SHP77 (cell line): ENCODE measurements at places on chromosomes 4 and X.

DNA sequence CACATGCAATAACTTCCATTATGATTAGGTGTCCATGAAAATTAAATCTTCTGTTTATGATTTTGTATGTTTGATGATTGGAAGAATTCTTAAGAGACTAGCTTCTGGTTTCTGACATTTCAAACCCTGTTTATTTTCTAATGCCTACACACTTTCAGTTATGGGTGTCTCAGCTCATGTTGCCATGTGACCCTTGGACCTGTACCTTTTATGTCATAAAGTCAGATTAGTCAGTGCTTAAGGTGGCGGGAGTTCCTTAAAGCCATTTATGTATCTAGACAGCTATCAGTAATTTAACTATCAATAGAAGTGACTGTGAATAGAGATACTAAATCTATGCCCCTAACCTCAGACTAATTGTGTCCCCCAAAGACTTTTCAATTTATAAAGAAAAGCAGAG, 155.6 kb downstream of the GBA3 start:
- no peak for DNase-seq

DNA sequence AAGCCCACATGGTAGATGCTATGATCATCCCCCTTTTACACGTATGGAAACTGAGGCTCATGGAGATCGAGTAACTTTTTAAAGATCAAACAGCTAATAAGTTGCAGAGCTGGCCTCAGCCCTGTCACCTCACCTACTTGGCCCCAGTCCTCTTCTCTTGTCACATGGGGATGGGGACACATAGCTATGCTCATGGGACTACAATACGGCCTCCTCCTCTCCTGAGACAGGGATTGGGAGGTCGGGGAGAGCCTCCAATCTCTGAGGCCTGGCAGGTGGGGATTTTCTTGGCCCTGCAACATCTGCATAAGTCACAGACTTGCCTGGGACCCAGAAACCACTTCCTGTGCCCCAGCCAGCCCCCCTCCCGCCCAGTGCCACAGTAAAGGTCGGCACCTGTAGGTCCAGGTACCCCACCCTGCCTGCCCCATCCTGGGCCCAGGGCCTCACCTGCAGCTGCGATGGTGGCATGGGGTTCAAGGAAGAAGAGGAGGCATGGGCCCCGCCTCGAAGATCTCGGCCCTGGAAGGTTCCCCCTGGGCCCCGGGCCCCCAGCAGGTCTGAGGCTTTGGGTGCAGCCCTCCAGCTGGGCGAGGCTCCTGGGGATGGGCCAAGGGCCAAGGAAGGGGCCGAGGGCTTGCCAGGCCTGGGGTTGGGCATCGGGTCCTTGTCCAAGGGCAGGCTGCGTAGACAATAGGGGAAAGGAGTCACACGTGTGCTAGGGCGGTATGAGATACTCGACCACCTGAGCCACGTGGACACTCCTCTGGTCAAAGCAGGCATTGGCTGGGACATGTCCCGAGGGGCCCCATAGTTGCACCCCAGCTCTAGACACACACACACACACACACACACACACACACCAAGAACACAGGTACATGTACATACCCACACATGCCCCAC, 6.4 kb downstream of the FOXP3 start:
- DNase-seq, result no peak

- no peak for DNase-seq
These were observed 333.3 kb downstream of the DCTD start for GRCh38 chr4:182583703-182584415.

DNA sequence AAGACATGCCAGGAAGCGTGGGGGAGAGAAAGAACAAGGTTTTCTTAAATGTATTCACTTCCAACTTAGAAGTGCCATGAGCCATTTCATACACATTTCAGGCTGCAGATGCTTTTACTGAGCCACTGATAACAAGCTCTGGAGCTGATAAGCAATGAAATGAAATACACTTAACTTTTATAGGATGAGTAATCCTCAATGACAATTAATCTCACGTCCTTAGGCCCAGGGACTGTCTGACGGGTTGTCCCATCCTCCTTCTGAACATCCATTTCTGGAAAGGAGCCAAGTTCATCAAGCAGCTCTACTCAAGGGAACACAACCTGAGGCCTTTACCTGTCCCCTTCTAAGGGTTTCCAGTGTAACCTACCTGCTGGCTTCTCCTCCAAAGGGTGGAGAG, 121.2 kb downstream of the PARM1 start:
- no peak for DNase-seq

GRCh38 chr4:140719686-140720085, 36.5 kb downstream of the TBC1D9 start:
- DNase-seq, result no peak

DNA sequence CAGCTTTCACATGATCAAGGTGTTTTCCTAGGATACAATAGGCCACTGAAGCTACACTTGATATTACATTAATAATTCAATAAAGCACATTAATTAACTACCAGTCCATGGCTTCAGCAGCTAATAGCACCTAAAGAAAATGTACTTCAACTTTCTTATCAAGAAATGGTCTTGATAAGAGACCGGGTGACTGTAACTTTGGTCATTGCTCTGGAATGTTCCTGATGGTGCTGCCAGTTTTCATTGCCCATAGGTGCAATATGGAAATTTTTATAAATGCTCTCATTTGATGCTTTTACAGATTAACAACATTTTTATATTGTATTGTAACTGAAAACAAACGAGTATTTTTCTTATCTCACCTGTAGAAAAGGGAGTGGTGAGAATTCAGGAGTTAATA, 165.4 kb downstream of the SHROOM3 start:
- no peak for DNase-seq

DNA sequence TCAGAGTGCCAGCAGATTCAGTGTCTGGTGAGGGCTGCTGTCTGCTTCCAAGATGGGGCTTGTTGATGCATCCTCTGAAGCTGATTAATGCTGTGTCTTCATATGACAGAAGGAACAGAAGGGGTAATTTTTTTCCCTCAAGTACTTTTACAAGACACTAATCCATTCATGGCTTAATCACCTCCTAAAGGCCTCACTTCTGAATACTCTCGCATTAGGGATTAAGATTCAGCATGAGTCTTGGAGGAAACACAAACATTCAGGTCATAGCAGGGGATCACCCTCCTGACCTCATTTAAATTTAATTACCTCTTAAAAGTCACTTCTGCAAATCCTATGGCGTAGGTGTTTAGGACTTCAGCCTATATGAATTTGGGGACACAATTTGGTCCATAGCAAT, 1145.5 kb upstream of the PCDH10 start:
- no peak for DNase-seq

DNA sequence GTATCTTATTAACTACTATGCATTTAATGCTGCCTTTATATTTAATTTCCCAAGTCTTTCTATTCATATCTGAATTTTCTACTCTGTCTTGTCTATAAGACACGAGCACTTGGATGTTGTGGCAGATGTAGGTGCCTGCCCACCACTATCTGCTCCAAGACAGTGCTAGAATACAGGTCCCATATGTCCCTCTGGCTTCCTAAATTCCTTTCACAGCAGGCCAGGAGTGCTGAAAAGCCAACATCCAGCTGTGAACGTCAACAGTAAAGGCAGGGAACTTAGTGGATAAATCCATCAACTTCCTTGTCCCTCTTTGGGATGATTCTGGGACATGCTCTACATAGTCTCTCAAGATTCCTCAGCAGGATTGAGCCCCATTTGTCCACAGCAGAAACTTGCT, 245.1 kb upstream of the ETNPPL start:
- DNase-seq, result no peak

GRCh38 chrX:154409222-154409871, at the start of gene DNASE1L1:
DNASE1L1 (minus strand) TSS chrX:154409254; CDS start chrX:154405568, 3,686 bp downstream.
- no peak for DNase-seq

DNA sequence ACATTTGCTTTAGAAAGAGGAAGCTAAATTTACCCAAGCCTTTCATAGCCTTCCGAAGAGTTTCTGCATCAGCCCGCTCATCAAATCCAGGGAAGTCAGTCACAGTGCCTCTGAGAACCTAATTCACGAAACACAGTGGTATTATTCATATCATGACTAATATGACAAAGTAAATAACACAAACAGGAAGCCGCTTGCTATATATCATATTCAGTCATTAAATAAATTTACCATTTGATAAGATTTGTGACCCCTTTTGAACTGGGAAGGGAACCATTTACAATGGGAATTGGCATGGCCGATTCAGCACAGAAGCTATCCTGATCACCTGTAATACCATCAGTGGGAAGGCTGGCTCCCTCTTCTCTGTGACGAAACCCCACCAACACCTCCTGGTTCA, 10.5 kb downstream of the ANXA5 start:
- no peak for DNase-seq

GRCh38 chrX:22542641-22543040, 269.9 kb downstream of the CBLL2 start:
- DNase-seq, result no peak

GRCh38 chr4:147801820-147802219, 69.9 kb downstream of the ARHGAP10 start:
- no peak for DNase-seq

- DNase-seq, result no peak
These were observed 100.5 kb downstream of the NFKB1 start for GRCh38 chr4:102601586-102602227.

GRCh38 chr4:85372966-85373365, 102.0 kb upstream of the ARHGAP24 start:
- DNase-seq, result no peak
